Stimulated activated CD8-positive, alpha-beta memory T cell treated with anti-CD3 and anti-CD28 coated beads, Interleukin-15, amount 100 ng/mL, for 48 hours (primary cell): ENCODE measurements at places on chromosomes 4 and X.

DNA sequence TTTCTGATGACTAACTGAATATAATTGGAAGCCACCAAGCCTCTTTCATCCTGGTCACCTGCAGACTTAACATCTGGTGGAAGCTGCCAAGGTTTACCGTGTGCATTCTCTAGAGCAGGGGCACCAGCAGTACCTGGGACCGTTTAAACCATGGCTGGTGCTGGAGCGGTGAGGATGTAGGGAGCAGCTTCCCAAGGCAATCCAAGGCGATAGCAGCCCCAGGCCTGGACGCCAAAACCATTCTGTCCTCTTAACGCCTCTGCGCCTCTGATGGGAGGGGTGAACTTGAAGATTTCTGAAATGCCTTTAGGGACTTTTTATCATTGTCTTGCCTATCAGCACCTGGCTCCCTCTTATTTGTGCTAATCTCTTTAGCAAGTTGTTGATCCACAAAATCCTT lies 37.3 kb upstream of the SPANXN2 start:
- no peak for DNase-seq

GRCh38 chr4:94920369-94920768 lies 162.6 kb downstream of the BMPR1B start:
- no peak for DNase-seq

GRCh38 chr4:148103597-148104355 lies 338.4 kb downstream of the NR3C2 start:
- no peak for DNase-seq

GRCh38 chrX:19683817-19684216 lies 168.5 kb upstream of the MAP3K15 start:
- no peak for DNase-seq

GRCh38 chr4:19030536-19030935 lies 1009.0 kb upstream of the LCORL start:
- no peak for DNase-seq

GRCh38 chrX:31266203-31267076 lies 194.6 kb upstream of the FTHL17 start:
- DNase-seq, result no peak

GRCh38 chr4:180280076-180280475 lies 1963.1 kb upstream of the TENM3 start:
- DNase-seq, result no peak

DNA sequence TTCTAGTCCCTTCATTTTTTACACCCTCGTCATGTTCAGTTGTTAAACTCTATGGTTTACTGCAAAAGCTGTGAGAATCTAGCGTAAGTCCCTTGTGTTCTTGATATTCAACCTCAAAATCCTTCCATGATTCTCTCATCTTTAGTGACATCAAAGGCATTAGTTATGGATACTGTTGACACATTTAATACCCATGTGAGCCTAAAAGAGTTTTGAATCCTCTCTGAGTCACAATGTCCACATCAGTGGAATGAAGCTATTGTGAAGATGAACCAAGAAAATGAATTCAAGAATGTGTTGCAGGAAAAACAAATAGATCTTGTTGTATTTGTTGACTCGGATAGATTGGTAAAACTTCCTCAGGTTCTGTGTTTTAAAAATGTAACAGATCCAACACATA lies 394.7 kb upstream of the ATOH1 start:
- no peak for DNase-seq

DNA sequence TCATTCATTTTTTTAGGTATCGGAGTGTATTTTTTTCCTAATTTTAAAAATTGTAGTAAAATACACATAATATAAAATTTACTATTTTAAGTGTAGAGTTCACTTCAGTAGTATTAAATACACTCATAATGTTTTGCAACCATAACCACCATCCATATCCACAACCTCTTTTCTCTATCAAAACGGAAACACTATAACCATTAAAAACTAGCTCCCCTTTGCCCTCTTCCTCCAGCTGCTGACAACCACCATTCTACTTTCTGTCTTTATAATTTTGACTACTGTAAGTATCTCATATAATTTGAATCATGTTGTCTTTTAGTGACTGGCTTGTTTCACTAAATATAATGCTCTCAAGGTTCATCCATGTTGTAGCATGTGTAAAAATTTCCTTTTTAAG lies 205.4 kb upstream of the CXorf51B start:
- no peak for DNase-seq
